CD4-positive, alpha-beta memory T cell (primary cell): ENCODE measurements at places on chromosomes 6 and 20. TPM values are rescaled to one million over a fixed set of nuclear protein-coding genes. Genes with fewer than 3 reads are reported as not detected.

The PPP1R16B gene
- total RNA-seq, result 55.1 TPM

The HCRTR2 gene
- total RNA-seq, result not detected

GRCh38 chr6:136952714-136953260, 30.7 kb downstream of the SLC35D3 start:
- DNase-seq, result no peak
- no peak overlapping the region for H3K27ac ChIP-seq
- no peaks in the 10 kb centered on the region for H3K36me3 ChIP-seq
- no peaks in the 10 kb centered on the region for H3K4me1 ChIP-seq
- H3K27me3 ChIP-seq, result peaks cover 4% of the 10 kb centered on the region

DNA sequence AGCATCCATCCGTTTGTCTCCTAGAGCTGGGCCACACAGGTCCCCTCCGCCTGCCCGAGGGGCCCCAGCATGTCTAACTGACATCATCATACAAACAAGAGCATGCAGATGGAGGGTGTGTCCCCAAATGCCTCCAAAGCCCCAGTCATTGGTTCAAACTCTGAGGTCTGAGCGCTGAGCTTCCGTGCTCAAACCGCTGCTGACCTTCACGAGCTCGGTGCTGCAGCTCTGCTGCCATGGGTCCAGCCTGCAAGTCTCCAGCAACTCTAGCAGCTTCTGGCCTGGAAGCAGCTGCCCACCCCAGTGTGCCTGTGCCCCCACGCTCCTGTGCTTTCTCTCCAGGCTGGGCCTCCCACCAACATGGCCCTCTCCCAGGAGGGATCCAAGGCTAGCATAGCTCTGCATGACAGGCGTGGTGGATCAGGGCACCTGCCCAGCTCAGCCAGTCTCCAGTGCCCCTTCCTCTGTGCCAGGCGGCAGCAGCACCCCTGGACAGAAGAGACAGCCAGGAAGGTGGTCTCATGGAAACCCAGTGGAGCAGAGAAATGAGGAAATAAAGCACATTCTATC, 131.6 kb upstream of the PMEPA1 start:
- no peaks in the 10 kb centered on the region for H3K27me3 ChIP-seq
- H3K27ac ChIP-seq, result no peak overlapping the region
- H3K4me1 ChIP-seq, result no peaks in the 10 kb centered on the region
- no peaks in the 10 kb centered on the region for H3K36me3 ChIP-seq

GRCh38 chr6:157258878-157259277, 64.4 kb downstream of the TMEM242 start:
- no peak overlapping the region for H3K4me3 ChIP-seq
- H3K4me1 ChIP-seq, result peaks cover 15% of the 10 kb centered on the region
- DNase-seq, result peak; percentile 36
- no peaks in the 10 kb centered on the region for H3K27me3 ChIP-seq

The CRIP3 gene
- 1.9 TPM for total RNA-seq

- no peak overlapping the region for H3K27ac ChIP-seq
- DNase-seq, result no peak
- no peaks in the 10 kb centered on the region for H3K27me3 ChIP-seq
- H3K4me1 ChIP-seq, result no peaks in the 10 kb centered on the region
Measured at GRCh38 chr20:39019805-39020325, 57.7 kb downstream of the DHX35 start.

The PIM1 gene
- 125 TPM for total RNA-seq

- H3K27ac ChIP-seq, result peak overlapping the region; percentile 18
- H3K27me3 ChIP-seq, result peaks cover 16% of the 10 kb centered on the region
- DNase-seq, result peak; percentile 2
- H3K36me3 ChIP-seq, result no peaks in the 10 kb centered on the region
Measured at GRCh38 chr6:30102414-30102969, 10.4 kb downstream of the TRIM31 start.

- H3K36me3 ChIP-seq, result no peaks in the 10 kb centered on the region
- H3K4me3 ChIP-seq, result no peak overlapping the region
- H3K27me3 ChIP-seq, result no peaks in the 10 kb centered on the region
- DNase-seq, result no peak
- H3K4me1 ChIP-seq, result no peaks in the 10 kb centered on the region
- H3K27ac ChIP-seq, result no peak overlapping the region
Measured at GRCh38 chr6:83265384-83265783, 72.2 kb downstream of the RWDD2A start.

GRCh38 chr6:152189736-152190135, 382.3 kb downstream of the ESR1 start:
- H3K36me3 ChIP-seq, result no peaks in the 10 kb centered on the region
- H3K4me1 ChIP-seq, result peaks cover 24% of the 10 kb centered on the region
- no peaks in the 10 kb centered on the region for H3K27me3 ChIP-seq
- no peak overlapping the region for H3K4me3 ChIP-seq

DNA sequence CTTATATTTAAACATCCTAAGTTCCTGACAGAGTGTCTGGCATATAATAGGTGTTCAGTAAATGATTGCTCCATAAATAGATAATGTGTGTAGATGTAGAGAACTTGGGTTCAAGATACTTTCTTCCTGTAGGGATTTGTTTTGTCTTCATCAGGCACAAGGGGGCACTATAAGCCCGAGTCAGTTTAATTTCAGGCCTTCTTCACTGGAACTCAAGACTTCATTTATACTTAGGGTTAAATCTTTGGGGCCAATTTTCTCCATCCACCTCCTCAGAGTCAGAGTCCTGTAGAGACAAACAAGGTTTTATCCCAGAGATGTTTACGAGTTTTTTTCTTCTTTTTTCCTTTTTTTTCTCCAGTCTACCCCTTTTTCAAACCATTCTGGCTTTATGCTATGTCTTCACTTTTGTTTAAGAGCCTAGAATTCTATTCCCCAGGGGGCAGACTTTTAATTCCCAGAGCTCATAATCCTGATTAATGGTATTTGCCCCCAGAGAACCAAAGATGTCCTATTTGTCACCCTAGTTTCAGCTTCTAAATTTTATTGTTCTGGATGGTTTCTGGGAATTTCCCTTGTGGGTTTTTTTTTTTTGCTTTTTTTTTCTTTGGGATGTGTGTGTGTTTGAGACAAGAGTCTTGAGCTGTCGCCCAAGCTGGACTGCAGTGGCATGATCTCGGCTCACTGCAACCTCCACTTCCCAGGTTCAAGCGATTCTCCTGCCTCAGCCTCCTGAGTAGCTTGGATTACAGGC, 88.4 kb downstream of the HFE start:
- no peak overlapping the region for H3K27ac ChIP-seq
- no peaks in the 10 kb centered on the region for H3K27me3 ChIP-seq
- DNase-seq, result peak; percentile 50
- H3K4me3 ChIP-seq, result no peak overlapping the region

DNA sequence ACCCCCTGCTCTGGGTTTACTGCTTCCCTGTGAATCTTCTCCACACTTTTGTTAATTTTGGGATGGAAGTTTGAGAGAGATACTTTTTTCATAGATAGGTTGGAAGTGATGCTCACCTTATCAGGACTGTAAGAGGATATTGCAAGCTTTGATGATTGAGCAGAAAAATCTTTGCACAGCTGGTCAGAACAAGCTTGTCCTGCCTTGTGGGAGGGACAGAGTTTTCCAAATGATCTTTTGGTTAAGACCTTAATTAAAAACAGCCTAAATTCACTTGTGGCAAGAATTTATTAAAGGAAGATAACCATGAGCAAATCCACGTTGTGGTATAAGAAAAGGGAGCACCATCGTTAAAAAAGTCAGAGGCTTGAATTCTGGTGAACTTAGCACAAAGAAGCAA, 32.2 kb downstream of the E2F3 start:
- H3K4me3 ChIP-seq, result no peak overlapping the region
- no peaks in the 10 kb centered on the region for H3K36me3 ChIP-seq
- no peaks in the 10 kb centered on the region for H3K4me1 ChIP-seq
- DNase-seq, result no peak
- H3K27ac ChIP-seq, result no peak overlapping the region

DNA sequence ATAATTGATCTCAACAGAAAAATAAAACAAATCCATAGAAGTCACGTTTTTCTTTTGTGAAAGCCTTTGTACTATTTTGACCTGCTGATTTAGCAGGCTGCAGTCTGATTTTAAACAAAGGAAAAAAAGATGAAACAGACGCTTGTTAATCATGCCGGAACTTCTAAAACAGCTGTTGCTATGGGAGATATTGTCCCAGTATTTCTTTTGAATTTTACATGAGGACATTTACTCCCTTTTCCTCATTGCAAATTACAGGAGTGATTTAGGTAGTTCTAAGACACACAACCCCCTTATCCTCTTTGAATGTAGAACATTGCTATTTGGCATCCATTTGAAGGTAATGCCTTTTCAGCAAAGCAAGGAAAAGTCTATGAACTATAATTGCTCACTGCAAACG, 416.1 kb downstream of the BCKDHB start:
- no peaks in the 10 kb centered on the region for H3K27me3 ChIP-seq
- DNase-seq, result no peak
- no peak overlapping the region for H3K27ac ChIP-seq
- no peaks in the 10 kb centered on the region for H3K4me1 ChIP-seq
- no peak overlapping the region for H3K4me3 ChIP-seq

- no peak overlapping the region for H3K4me3 ChIP-seq
- no peak overlapping the region for H3K27ac ChIP-seq
- no peaks in the 10 kb centered on the region for H3K36me3 ChIP-seq
- no peaks in the 10 kb centered on the region for H3K27me3 ChIP-seq
- DNase-seq, result no peak
Measured at GRCh38 chr20:36281785-36282380, 24.3 kb upstream of the DLGAP4 start.

DNA sequence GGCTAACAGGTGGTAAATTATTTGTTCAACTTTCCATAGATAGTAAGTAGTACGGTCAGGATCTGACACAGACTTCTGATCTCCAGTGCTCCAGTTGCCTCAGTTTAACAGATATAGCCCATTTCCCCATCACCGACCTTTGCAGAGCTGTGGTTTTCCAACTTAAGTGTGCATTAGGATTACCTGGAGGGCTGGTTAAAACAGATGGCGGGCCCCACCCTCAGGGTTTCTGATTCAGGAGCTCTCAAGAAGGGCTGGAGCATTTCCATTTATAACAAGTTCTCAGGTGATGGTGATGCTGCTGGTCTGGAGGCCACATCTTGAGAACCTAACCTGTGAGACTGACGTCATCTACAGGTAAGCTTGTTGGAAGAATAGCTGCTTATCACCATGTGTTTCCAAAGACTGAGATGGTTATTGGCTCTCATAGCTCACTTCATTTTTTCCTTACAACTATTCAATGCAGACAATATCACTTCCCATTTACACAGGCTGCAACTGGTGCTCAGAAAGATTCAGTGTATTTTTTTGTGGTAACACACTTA, 360.1 kb upstream of the CHD6 start:
- no peaks in the 10 kb centered on the region for H3K4me1 ChIP-seq
- no peak overlapping the region for H3K27ac ChIP-seq
- no peaks in the 10 kb centered on the region for H3K27me3 ChIP-seq
- H3K36me3 ChIP-seq, result no peaks in the 10 kb centered on the region
- H3K4me3 ChIP-seq, result no peak overlapping the region

DNA sequence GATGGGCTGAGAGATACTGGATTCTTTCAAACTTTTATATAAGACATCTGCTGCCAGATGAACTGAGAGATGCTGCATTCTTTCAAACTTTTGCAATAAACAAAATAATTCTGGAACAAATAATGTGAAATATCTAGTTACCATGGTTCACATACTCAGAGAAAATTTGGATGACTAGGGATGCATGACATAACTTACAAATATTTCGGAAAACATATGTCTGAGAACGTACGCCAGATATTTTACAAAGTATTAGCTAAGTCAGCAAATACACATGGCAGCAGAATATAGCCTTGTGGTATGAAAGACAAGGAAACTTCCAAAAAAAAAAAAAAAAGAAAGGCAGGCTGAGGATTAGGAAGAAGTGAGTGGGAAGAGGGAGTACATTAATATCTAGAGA, 113.3 kb upstream of the TRAF3IP2 start:
- H3K27me3 ChIP-seq, result no peaks in the 10 kb centered on the region
- peaks cover 37% of the 10 kb centered on the region for H3K36me3 ChIP-seq
- no peak for DNase-seq
- no peak overlapping the region for H3K27ac ChIP-seq

DNA sequence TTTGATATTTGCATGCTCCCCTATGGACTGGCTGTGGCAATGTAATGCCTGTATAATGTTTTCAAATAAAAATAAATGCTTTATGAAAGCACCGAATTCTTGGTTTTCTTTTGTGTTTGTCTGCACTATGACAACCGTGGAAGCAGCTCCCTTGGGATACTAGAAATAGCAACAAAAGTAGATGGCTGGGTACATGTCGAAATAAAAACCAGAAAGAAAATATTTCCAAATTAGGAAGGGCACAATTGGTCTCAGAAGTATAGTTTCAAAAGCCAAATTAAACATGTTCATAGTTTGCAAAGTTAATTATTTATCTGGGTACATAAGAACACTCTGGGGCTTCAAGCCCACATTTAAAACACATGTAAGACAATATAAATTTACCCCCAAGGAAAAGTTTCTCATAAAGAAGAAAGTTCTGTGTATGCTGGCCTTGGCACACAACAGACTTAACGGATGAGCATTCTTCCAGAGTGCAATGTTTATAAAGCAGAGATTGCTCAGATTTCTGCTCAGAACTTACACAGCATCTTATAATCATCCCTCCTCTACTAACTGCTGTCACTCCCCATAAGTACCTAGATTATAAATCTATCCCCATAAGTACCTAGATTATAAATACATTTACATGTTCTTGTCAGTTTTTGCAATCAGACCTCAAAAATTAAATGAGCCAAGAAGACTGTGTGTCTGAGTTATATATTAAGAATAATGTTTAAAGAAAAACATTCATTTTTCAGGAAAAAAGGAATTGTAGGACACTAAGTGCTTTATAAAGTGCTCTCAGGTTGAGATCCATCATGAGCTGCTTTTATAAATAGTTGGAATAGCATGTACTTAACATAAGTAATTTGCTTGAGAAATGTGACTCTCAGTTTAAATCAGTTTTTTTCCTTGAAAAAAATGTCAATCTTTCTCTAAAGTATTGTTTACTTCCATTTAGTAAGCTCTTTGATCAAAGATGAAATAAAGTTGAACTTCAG, 230.2 kb upstream of the PLN start:
- H3K27ac ChIP-seq, result no peak overlapping the region
- H3K4me1 ChIP-seq, result no peaks in the 10 kb centered on the region
- no peak for DNase-seq
- no peaks in the 10 kb centered on the region for H3K27me3 ChIP-seq

DNA sequence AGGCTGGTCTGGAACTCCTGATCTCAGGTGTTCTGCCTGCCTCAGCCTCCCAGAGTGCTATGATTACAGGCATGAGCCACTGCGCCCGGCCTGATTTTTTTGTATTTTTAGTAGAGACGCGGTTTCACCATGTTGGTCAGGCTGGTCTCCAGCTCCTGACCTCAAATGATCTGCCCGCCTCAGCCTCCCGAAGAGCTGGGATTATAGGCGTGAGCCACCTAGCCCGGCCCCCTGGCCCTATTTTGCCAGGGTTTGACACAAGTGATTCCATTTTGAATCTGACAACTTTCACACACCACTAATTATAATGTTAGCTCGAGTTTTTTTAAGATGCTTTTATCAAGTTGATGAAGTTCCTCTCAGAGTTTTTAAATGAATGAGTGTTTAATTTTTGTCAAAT, 25.6 kb downstream of the TTLL9 start:
- DNase-seq, result no peak
- no peaks in the 10 kb centered on the region for H3K27me3 ChIP-seq
- H3K4me1 ChIP-seq, result no peaks in the 10 kb centered on the region
- no peaks in the 10 kb centered on the region for H3K36me3 ChIP-seq
- H3K4me3 ChIP-seq, result no peak overlapping the region

The CST8 gene
- total RNA-seq, result not detected

The ZBTB12 gene
- 2.5 TPM for total RNA-seq

GRCh38 chr6:88211446-88211845, 45.3 kb upstream of the CNR1 start:
- H3K27ac ChIP-seq, result no peak overlapping the region
- no peaks in the 10 kb centered on the region for H3K4me1 ChIP-seq
- no peak overlapping the region for H3K4me3 ChIP-seq
- no peak for DNase-seq
